ENCODE measurements at places on chromosomes 6 and 20.

GRCh38 chr6:143037470-143037869 lies 23.2 kb upstream of the AIG1 start:
- DNase-seq = no peak

GRCh38 chr6:132669690-132670291 lies 10.8 kb upstream of the TAAR1 start:
- DNase-seq = peak; percentile 61

DNA sequence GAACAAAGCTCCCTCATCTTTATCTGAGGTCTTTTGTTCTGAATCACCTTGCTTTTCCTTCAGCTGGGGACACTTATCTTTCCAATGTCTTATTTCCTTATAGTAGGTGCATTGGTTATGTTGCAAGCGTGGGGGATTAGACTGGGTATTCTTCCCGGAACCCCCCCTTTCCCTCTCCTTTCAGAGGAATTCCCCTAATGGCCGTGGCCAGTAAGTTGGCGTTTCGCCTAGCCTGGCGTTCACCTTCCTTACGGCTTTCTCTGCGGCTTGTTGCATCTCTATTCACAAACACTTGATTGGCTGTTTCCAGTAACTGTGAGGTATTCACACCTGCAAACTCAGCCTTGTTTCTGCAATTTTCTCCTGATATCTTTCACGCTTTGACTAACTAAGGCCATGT lies 32.8 kb upstream of the FABP7 start:
- no peak for DNase-seq

DNA sequence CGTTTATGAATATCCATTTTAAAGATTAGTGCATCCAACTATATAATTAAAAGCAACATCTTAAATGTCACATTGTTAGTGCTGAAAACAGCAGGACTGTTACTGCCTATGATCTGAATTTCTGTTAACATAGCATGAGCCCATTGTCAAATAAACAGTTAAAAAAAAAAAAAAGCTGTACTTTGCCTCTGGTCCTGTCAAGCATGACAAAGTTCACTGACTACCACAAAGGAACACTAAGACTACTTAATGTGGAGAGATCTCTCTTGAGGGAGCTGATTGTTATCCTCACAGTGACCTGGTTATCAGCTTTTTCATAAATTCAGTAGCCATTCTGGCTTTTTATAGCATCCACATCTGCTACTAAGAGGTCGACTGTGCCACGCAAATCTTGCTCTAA lies 228.1 kb downstream of the TMEM200A start:
- DNase-seq = no peak

- DNase-seq = peak; percentile 14
These were observed 39.9 kb downstream of the SLC52A3 start for GRCh38 chr20:728256-728944.

- DNase-seq = peak; percentile 53
These were observed 51.1 kb downstream of the TCP11 start for GRCh38 chr6:35089935-35090505.

DNA sequence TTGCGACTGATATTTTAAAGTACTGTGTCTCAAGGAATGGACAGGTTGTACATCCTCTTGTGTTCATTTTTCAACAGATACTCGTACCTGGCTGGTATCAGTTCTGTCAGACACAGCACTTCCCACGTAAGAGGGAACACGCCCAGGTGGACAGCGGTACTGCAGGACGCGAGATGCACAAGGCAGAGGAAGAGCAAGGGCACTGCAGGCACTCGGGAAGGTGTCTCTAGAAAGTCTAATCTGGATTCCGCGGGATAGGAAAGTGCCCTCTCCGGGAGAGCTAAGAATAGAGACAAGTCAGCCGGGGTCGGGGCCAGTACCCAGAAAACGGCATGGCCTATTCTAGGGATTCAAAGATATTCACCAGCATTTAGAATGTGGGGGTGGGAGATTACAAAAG lies 94.2 kb upstream of the MBOAT1 start:
- no peak for DNase-seq

DNA sequence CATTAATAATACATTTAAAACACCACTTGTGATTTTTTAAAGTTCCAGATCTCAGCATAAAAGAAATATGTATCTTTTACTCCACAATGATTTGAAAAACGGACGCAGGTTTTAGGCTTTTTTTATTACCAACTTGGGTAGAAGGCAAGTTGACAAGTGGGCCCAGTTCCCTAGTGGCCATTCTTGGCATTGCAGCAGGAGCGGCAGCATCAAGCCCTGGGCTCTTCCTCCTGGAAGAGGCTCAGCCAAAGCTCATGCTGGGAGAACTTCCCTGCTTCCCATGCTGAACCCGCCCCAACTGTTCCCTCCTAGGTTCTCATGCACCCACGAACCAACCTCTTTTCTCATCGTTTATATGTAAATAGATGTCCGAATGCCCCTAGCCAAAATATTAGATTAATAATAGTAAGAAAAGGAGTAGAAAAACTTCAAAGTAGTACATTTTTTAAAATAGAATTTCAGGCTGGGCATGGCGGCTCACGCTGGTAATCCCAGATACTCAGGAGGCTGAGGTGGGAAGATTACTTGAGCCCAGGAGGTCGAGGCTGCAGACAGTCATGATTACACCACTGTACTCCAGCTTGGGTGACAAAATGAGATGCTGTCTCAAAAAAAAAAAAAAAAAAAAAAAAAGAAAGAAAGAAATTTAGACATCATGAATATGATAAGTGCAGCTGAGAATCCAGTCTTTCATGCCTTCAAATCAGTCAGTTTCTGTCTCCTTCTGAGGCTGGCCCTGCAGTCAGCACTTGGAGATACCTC lies 18.2 kb upstream of the MYB start:
- DNase-seq = peak; percentile 22

- DNase-seq = no peak
These were observed 99.0 kb downstream of the TMEM242 start for GRCh38 chr6:157224178-157224950.

- DNase-seq = no peak
These were observed 152.0 kb downstream of the FAM83B start for GRCh38 chr6:54998576-54998975.

- peak; percentile 91 for DNase-seq
These were observed 780 bp downstream of the ARMC12 start for GRCh38 chr6:35737413-35738211.

GRCh38 chr20:62925420-62926228 lies 681 bp downstream of the DIDO1 start:
- DNase-seq = peak; percentile 35

DNA sequence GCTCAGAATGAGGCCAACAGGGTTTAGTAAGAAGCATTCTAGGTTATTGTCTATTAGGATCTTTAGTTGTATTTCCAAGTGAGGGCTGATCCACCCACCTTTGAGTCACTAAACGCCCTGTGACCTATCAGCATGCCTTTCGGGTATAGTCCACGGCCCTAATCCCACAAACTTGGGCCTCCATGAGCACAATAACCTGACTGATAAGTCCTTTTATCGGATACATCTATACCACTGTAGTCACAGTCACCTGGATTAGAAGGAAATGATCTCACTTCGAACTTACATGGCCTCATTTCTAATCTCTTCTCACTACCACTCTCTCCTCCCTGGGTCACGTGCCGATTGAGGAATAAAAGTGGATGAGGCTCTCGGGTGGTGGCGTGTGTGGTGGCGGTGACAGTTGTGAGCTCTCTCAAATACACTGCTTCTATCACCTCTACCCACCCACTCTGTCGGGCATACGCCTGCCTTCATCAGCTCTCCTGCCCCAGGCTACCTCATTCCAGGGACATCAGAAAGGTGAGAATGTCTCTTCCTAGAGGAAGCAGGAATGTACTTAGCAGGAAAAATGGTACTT lies 65.2 kb downstream of the TRAM2 start:
- peak; percentile 67 for DNase-seq

DNA sequence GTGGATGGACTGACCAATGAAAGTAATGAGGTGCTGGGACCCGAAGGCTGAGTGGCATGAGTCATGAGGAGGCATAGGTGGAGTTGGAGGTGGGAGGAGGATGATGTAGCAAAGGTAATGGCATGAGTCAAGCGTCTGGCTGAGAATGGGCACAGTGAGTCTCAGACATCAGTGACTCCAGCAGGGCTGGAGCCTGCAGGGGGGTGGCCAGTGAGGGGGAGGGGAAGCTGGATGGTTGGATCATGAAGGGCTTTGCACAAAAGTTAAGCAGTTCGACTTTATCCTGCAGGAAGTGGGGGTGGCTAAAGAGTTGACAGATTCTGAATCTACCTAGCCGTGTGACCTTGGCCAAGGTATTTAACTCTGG lies 99.0 kb upstream of the IYD start:
- peak; percentile 45 for DNase-seq

- no peak for DNase-seq
These were observed 70.1 kb upstream of the EMILIN3 start for GRCh38 chr20:41436679-41437078.

GRCh38 chr6:106530026-106530425 lies 99.3 kb downstream of the RTN4IP1 start:
- DNase-seq = no peak

DNA sequence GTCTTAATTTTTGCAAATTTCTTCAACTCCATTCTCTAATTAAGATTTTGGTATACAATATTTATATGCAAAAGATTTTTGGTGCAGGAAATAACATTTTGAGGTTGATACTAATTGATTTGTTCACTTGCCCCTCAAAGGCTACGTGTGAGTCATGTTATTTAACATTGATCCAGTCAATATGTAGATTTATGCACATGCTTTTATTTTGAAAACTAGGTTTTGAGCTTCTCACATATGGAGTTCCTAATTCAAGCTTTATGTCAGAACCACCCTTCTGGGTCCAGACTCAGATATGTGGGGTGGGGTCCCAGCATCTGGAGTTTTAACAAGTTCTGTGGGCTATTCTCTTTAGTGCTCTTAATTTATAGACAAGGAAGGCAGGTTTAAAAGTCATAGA lies 13.8 kb downstream of the UTRN start:
- no peak for DNase-seq

- DNase-seq = no peak
These were observed 2.6 kb downstream of the SIM1 start for GRCh38 chr6:100461917-100462705.

DNA sequence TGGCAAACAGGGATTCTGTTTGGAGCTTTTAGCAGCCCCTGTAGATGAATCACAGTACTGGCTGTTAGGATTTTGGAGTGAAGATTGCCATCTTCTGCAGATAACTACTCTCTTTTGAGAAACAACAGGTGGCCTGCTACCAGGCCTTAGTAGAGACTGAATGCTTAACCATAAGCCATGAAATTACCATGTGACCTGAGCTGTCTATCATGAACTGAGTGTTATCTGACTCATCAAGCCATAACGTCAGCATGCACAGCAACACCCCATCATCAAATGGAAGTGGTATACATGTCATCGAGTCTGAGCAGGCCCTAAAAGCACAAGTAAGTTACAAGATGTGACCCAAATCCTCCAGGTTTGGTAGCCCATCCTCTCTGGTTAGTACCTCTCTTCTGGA lies 132.6 kb downstream of the GPR63 start:
- DNase-seq = no peak

DNA sequence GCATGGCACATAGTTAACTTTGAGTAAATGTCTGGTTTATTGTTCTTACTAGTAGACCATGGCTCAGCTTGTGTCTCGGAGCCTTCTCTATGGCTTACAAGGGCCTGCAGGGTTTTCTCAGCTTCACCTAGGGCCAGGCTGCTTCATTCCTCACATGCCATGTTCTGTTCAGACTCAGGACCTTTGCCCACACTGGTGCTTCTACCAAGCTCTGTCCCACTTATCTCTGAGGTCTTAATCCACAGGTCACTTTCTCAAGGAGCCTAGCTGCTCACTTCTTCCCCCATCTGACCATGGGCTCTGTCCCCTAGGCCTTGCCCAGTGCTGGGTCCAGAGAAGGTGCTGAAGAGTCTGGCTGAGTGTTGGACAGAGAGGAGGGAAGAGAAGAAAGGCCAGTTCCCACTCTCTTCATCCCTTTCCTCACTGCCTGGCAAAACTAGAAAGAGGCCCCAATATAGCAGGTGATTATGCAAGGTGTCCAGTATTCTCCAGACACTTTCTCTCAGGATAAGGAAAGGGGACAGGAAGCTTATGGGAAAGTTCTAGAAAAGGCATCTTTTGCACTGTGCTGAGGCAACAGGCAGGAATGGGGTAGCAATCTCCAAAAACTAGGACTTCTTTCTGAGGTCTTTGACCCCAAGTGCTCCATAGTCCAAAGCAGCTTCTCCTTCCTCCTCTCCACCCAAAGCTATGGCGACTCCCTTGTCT lies 40.0 kb downstream of the COX4I2 start:
- DNase-seq = no peak

GRCh38 chr6:109340811-109341210 lies 41.5 kb downstream of the CD164 start:
- peak; percentile 47 for DNase-seq

GRCh38 chr6:100453701-100454521 lies 10.8 kb downstream of the SIM1 start:
- no peak for DNase-seq

DNA sequence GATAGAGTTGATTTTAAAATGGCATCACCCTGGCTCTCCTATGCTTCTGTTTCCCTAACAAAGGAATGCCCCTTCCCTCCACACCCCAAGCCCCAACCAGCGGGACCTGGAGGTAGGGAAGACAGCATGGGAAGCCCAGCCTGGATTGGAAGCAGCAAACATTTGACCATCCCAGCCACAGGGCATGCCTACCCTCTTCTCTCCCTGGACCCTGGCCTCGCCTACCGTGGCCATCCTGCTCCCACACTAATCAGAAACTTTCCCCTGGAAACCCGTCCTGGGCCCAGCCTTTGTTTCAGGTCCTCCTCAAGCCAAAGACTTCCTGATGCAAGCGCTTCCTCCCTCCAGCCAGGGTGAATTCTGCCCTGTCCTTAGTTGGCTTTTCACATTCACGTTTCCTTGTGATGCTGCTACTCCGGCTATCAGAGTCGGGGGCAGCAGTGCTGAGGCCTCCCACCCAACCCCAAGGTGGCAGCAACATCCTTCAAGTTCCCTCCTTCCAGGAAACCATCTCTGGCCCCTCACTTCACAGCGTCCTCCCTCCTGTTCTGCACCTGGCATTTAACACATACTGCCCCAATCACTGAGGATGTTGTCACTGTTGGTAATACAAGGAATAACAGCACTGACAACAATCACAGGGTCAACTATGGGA lies 18.2 kb upstream of the ANGPT4 start:
- no peak for DNase-seq

GRCh38 chr20:44696315-44696714 lies 18.9 kb upstream of the CCN5 start:
- no peak for DNase-seq

- peak; percentile 41 for DNase-seq
These were observed 12.0 kb downstream of the SLC12A5 start for GRCh38 chr20:46040902-46041535.

DNA sequence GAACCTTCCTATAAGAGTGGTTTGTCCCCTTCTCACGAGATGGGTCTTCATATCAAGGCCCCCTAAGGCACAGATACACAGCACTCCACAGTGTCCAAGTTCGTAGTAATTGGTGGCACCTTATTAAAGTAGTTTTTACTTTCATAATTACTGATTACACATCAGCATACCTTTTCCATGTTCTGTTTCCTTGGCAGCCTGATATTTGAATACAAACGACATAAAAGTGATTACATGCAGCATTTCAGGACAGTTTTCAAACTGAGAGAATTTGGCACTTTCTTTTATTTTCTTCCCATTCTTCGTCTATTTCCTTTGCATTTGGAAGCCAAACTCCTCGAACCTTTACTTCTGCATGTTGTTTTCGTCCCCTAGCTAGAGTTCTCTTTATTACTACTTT lies 139.7 kb downstream of the MTHFD1L start:
- no peak for DNase-seq

Measured in fibroblast of the aortic adventitia (primary cell).